DMS 273 treated with DMSO at 0.1 percent for 48 hours (cell line): ENCODE measurements at places on chromosomes 13 and 19.
A peak's percentile ranks its signal among the peaks of the same experiment; 100 is the strongest.

DNA sequence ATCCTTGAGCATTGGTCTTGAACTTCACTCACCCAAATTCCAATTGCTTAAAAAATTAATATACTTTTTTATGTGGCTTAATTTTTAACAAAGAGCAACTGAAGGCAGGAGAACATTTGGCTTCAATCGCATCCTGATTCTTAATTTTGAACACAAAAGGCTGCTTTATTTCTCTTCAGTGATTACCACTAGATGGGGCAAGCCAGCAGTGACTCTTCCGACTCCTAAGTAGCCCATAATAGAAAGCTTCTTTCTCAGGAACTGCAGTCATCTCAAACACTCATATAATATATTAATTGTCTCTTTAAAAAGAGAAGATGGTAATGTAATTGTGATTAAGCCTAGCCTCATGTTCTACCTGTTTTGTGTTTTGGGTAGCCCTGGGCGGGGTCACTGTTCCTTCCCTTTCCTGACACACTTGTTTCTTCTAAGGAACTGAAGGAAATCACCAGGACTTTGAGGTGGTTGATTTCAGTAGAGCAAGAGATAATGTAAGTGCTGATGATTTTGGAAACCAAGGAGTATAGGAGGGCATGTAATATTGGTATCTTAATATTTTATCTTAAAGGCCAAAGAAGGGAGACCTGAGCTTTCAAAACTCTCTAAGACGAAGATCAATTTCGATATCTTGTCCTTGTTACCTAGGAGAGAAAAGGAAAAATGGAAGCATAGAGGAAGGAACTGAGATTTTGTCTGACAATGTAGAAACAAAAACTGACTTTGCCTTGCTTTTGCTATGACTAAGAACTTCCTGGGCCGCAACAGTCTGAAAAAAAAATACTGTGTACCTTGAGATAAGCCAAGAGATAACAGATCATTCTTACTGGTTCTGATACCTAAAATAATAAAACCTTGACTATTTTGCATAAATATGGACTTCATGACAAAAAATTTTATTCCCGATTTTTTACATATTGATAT is 73.1 kb downstream of the TNFSF13B start:
- no peak for DNase-seq

DNA sequence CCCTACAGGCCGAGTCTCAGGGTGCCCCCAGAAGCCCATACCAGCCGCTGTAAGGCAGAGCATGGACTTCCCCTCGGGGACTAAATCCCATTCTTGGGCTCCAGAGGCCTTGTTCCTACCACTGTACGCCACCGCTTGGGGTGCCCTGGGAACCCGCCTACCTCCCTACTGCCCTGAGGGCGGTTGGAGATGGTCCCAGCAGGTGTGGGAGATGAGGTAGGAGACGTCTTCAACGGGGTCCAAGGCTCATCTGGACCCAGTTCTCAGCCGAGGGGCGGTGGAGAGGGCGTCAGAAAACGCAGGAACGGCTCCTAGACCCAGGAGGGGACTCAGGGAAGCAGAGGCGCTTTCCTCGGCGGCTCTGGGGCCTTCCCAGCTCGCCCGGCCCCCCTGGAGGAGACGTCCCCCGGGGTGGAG is 833 bp upstream of the ZIK1 start:
- DNase-seq = no peak

GRCh38 chr19:39645800-39646411 is 9.8 kb upstream of the LGALS16 start:
- no peak for DNase-seq

- no peak for DNase-seq
Measured at GRCh38 chr19:42471554-42472249, 29.0 kb upstream of the CXCL17 start.

DNA sequence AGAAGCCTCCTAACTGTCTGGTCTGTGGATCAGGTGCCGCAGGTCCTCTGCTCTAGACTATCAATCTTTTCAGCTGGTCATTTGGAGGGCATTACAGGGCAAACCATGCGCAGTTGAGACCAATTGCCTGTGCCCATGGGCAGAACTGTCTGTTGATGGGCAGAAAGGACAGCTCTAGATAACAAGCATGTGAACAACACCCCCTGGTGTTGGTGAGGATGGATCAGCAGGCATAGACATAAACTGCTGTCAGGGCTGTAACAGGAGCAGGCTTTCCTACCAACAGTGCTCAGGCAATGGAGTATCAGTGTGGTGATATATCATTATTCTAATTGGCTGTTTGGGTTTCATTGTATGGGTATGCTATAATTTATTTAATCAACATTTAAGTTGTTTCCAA is 104.7 kb upstream of the KL start:
- peak; percentile 5 for DNase-seq

DNA sequence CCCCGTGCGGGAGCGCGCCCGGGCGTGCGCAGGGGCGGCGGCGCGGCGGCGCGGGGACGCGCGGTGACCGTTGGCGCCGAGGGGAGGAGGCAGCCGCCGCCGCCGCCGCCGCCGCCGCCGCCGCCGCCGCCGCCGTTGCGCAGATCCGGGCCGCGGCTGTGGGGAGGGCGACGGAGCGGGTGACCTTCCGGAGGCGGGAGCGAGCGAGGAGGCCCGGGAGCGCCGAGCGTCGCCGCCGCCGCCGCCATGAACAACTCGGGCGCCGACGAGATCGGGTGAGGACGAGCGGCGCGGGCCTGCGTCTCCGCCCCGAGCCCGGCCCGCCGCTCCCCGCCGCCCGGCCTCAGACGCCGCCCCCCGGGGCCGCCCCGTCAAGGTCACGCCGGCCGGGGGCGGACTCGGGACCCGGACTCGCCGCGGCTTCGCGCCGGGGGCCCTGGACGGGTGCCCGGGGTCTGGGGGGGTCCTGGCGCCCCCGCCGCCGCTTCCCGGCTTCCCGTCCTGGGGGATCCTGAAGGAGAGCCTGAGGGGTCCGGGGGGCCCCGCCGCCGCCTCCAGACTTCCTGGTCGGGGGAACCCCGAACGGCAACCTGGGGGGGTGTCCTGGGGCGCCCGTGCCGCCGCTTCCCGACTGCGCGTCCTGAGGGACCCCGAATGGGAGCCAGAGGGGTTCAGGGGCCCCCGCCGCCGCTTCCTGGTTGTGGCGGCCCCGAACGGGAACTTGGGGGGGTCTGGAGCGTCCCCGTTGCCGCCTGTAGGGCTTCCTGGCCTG is at the start of gene DAZAP1:
Gene DAZAP1 (plus strand): TSS at position 59 of the 772 bp plus-strand sequence. CDS start 188 bp downstream, at position 247.
- DNase-seq = no peak

DNA sequence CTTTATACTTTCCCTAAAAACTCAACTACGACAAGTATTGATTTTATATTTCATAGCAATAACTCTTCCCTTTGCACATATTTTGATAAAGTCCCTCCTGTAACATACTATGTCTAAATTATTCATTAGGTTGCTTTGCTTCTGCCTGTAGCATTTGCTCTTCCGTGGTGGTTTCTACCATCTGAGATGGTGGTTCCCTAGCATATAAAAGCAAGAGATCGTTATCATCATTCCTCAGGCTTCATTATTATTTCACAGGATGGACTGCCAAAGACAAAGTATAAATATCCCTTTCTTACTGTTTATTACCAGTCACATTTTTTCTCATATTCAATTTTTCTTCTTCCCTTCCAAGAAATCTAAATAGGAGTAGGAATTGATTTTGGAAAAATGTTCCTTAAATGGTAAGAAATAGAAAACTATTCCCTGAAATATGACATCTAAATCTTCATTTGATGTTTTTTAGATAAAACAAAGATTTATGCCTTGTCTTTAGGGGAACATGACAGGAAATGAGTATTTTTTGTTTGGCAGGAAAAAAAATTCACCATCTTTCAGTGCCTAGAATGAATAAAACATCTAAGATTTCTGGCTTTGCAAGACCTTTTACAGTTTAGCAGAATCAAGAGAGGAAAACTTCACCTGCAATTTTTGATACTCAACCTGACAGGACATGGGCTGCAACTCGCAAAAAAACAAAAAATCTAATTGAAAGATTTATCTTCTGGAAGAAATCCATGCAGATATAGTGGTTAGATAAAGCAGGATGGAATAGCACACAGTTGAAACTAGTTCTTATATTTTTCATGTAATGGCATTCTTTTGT is 340.0 kb downstream of the SPRY2 start:
- no peak for DNase-seq

GRCh38 chr19:33171916-33172359 is 22.2 kb upstream of the LRP3 start:
- DNase-seq = no peak

DNA sequence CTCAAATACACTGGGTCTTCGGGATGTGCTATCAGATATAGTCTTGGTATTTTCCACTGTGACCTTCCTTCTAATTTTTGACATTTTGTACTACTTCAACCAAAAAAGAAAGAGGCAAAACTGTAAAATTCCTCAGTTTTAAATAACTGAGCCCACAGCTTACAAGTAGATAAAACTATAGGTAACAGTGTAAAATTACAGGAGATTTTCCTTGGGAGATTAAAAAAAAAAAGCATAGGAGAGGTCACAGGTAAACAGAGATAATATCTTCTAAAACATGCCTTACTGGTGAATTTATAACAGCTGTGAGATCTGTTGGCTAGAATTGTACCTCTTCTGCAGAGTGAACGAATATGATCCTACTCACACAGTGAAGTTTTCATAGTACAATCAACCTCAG is 7.1 kb downstream of the ZC3H13 start:
- DNase-seq = no peak

DNA sequence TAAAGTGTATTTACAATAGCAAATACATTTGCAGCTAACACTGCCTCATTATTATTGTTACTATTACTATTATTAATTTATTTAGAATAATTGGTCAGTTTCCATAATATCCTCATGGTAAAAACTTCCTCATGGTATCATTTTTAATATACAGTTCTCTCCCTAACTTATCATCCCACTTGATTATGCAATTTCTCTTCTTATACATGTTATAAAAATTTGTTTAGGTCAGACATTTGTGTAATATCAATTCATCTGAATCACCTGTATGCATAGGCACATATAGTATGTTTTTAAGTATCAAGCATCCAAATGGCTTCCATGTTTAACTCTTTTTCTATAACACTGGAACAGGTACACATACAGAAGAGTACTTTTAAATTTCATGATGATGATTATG is 210.8 kb upstream of the STARD13 start:
- no peak for DNase-seq

- DNase-seq = no peak
Measured at GRCh38 chr19:13825489-13826441, 30.5 kb downstream of the ZSWIM4 start.

DNA sequence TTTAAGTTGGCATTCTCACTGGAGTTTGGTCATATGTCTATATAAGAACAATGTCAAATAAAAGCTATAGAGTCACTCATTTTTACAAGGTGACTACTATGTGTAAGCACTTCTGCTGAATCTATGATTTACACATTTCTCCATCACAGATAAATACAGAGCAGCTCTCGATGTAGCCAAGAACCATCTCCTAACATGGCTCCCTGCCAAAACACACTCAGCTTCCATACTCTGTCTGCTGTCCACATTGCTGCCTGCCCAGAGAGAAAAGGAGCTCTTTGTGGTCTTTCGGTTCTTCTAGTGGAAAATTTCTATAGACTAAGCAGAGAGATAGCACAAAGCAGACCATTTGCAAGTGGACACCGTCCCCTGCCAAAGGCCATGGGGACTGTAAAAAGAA is 190.9 kb upstream of the KLF12 start:
- no peak for DNase-seq

GRCh38 chr19:48751845-48752495 is 471 bp downstream of the FUT1 start:
- no peak for DNase-seq

DNA sequence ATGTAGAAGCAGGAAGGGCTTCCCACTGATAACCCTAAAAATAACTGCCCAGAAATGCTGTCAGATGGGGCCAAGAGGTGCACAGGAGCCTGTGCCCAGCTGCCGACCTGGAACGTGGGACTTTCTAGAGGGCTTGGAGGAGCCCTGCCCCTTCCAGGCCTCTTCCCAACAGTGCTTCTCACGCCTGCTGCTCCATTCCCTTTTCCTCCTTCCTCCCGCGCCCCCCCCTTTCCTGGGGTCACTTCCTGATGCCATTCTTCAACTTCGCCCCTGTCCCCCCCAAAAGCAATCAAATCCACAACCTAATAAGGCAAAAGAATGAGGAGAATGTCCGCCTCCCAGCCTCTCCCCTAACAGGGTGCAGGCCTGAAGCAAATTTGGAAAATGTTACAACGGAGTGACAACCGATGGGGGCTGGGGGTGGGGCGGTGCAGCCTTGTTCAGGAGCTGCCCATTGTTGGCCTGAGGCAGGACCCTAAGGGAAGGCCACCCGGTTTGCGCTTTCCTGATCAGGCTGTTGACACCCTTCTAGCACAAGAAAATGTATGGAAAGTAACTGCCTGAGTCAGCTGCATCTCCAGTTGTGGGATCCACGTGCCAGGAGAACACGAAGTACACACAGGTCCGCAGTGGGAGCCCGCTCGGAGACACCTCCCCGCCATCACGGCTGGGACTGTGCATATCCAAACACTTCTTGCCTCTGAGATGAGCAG is 18.7 kb downstream of the ACTN4 start:
- no peak for DNase-seq

DNA sequence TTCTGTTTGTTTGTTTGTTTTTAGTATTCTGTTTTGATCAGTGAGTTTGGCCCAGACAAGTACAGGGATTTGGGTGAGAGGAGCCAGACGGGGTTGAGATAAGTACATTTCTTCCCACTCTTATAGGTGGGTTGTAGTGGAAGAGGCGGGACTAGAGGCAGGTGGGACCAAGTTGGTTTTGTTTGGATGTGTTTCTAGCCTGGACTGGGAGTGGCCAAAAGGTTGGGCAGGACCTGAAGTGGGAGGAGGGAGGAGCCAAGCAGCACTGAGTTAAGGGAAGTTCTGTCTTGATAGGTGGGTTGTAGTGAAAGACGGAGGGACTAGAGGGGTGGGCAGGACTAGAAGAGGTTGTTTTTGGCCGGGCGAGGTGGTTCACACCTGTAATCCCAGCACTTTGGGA is 9.0 kb downstream of the DNASE2 start:
- no peak for DNase-seq

DNA sequence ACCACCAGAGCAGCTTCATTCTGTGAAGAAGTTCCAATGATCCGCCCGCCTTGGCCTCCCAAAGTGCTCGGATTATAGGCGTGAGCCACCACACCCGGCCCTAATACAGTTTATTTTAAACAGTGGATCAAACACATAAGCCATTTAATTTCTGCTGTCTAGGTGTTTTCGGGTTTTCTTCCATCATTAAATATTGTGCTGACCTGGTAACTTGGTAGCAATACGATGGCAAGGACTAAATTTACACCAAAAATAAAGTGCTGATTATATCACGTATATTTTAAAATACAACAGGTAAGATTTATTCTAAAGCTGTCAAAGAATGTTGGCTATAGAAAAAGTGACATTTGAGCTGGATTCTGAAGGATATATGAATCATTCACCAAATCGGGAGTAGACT is 1.3 kb downstream of the MED4 start:
- no peak for DNase-seq

DNA sequence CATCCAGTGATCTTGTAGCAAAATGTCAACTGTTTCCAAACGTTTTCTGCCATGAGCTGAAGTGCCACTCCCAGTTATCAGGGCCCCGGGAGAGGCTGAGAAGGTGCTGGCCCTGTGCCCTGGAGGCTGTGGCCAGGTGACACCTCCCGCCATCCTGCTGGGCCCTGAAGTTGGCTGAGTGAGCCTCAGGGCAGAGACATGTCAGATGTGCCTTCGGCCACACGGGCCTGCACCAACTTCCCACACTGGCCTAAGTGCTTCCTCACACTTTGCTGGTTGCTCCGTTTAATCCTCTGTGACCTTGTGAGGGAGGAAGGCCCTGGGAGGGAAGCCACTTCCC is 4.8 kb downstream of the ADPRHL1 start:
- DNase-seq = no peak

GRCh38 chr19:8052464-8052859 is at the start of gene CCL25:
Gene CCL25 (plus strand): TSS chr19:8052760. CDS start chr19:8053050, 290 bp downstream.
- no peak for DNase-seq

- DNase-seq = no peak
Measured at GRCh38 chr19:674282-675151, 1.7 kb upstream of the FSTL3 start.
